ENCODE measurements at places on chromosomes 3 and 15. TPM values are rescaled to one million over a fixed set of nuclear protein-coding genes. Genes with fewer than 3 reads are reported as not detected.

The P2RY1 gene
- total RNA-seq, result 23.7 TPM

DNA sequence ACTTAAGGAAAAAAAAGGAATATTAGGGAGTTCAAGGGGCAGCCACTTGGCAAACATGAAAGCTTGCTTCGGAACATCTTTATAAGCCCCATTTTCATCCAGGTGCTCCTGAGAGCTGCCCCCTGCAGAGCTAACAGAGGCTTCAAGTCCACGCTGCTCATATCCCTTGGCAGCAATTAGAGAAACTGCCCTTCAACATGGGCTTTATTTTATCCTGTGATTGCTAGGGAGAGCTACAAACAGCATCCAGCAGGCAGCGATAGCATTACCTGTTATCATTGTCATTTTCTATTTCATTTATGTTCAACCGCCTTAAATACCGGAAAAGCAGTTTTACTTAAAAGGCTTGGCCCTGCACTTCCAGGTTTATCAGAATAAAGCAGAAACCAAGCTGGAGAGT is 68.4 kb upstream of the MCTP2 start:
- no peak for DNase-seq

DNA sequence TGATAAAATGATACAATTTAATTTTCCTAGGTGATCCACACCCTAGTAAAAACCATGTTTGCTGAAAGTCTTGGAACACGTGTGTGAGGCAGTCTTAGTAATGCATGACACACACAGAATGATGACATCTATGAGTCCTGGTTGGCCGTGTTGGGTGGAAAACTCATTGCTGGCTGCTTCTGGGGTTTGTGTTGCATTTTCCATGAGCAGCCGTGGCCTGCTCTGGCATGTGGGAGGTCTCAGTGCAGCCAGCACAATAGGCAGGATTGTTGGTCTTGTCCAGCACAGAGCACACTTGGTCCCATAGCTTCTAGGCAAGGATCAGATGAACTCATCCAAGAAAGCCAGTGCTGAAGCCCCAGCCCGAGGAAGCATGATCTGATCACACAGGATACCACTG is 172.8 kb upstream of the UBE3A start:
- no peak for DNase-seq

DNA sequence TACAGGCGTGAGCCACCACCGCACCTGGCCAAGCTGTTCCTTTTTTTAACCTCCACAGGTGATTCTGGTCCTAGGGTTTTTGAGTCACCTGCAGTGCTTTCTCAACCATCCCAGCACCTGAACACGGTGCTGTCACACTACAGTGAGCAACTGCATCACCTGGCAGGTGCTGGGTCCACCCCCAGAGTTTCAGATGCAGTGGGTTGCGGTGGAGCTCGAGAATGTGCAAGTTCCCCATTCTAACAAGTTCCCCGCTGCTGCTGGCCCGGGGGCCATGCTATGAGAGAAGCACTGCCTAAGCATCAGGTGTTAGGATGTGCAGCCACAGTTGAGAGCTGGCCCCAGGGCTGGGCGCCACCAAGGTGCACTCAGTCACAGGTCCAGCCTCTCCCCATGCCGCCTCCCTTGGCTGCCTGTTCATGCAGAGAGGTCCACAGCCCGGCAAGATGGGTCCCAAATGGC is 18.0 kb downstream of the ISG20 start:
- no peak for DNase-seq

- DNase-seq, result no peak
Measured at GRCh38 chr3:172356427-172356826, 91.8 kb downstream of the GHSR start.
